A172 (cell line): ENCODE measurements at places on chromosomes 5 and 9.

DNA sequence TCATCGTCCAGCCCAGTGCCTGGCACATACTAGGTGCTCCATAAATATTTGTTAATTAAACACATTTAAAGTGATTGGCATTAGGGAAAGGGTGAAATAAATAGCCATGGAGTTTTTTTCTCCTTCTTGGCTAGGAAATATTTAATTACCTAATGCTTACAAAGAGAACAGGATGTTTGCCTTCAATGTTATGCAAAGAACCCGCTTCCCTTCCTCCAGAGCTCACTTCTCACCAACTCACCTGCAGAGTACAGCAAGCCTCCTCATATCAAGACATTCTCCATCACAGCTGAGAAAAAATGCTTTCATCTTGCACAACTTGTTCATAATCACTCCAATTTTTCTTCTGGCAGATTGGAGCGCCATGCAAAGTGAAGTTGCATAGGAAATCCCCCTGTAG is 161.7 kb upstream of the STK32A start:
- DNase-seq: no peak

DNA sequence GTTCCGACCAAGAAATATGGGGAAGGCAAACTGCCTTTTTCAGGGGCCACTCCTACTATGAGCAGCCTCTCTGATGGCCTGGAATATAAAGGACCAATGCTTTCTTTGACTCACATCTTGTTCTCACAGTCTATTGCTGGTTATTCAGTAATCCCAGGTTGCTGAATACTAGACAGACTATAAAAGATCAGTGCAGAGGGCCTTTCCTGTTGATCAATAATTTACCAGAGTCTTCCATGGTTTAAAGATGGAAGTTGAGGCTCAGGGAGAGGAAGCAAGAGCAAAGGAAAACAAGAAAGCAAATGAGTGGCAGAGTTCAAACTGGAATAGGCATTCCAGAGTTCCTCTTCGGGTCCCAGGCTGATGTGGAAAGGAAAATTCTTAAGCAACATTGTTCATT is 62.9 kb downstream of the FBXO38 start:
- no peak for DNase-seq

- DNase-seq: no peak
Measured at GRCh38 chr5:37721447-37721871, 118.4 kb downstream of the GDNF start.

DNA sequence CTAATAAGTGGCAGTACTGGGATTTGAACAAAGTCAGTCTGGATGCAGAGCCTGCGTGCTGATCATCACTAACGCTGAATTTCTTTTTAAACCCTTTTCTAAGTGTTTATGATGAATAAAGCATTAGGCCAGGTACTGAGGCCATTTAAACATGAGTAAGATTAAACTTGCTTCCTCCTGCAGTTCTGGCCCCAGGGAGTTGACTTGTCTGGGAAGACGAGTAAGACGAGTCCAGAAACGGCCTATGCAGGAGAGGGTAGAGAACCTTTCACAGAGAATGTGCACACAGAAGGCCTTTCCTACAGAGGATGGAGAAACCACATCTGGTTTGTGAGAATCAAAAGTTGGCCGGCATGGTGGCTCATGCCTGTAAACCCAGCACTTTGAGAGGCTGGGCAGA is 42.9 kb downstream of the SPRY4 start:
- no peak for DNase-seq

DNA sequence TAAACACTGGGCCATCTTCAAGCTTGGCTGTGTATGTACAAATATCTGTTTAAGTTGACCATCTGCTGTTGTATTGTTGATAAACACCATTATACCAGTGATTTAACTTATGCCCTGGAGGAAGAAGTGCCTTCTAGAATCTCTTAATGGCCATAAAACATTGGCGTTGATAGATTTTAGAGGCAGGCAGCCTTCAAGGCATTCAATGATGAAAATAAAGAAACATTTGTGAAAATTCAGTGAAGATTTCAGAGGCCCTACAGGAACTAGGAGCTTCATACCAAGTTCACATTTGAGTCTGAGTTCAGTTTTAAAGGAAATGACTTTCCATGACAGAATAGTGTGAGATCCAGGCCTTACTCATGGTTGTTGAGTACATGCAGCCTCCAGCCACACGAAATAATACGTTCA is 52.2 kb downstream of the MAP1B start:
- no peak for DNase-seq

- no peak for DNase-seq
Measured at GRCh38 chr9:132494857-132495256, 84.8 kb downstream of the CFAP77 start.

GRCh38 chr9:114861922-114862605 is 56.2 kb upstream of the TNFSF15 start:
- DNase-seq: no peak

- no peak for DNase-seq
Measured at GRCh38 chr9:32486839-32487562, 39.0 kb downstream of the RIGI start.
